ENCODE measurements at places on chromosomes 11 and 22. TPM values are rescaled to one million over a fixed set of nuclear protein-coding genes. Genes with fewer than 3 reads are reported as not detected.

The APOBEC3B gene
- polyA plus RNA-seq = 3.4 TPM

DNA sequence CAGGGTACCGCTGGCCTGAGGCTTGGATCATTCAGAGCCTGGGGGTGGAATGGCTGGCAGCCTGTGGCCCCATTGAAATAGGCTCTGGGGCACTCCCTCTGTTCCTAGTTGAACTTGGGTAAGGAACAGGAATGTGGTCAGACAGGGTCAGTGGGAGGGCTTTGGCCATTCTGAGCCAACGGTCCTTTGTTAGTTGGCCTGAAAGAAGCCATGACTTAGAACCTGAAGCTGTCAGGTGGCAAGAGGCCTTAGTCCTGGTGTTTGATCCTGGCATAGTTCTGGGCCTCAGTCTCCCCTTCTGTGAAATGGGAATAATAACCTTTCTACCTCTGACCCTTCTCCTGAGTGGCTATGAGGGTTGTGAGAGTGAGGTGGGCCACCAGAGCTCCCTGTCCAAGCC is 8.3 kb downstream of the PGAP2 start:
- DNase-seq = no peak

- no peak for DNase-seq
Measured at GRCh38 chr11:112513417-112513816, 252.8 kb upstream of the PLET1 start.

The CYTH4 gene
- 0.12 TPM for polyA plus RNA-seq

The SPDYC gene
- not detected for polyA plus RNA-seq

GRCh38 chr11:60874421-60875365 is 7.4 kb downstream of the ZP1 start:
- DNase-seq = no peak

The APOA5 gene
- not detected for polyA plus RNA-seq

The C11orf16 gene
- polyA plus RNA-seq = not detected

The VSTM5 gene
- 0.13 TPM for polyA plus RNA-seq

The GLYATL1 gene
- 0.33 TPM for polyA plus RNA-seq

GRCh38 chr22:17334059-17334458 is 35.2 kb upstream of the CECR2 start:
- no peak for DNase-seq

The UPK3A gene
- polyA plus RNA-seq = not detected

- no peak for DNase-seq
Measured at GRCh38 chr11:63535734-63536133, 874 bp upstream of the PLAAT4 start.

GRCh38 chr22:33513388-33514338 is 406.6 kb downstream of the LARGE1 start:
- DNase-seq = no peak

The KDM4E gene
- not detected for polyA plus RNA-seq

The OR51L1 gene
- not detected for polyA plus RNA-seq

- DNase-seq = no peak
Measured at GRCh38 chr11:37841016-37841415, 1243.0 kb upstream of the RAG2 start.

- no peak for DNase-seq
Measured at GRCh38 chr22:39718921-39719475, 148.4 kb downstream of the CACNA1I start.

DNA sequence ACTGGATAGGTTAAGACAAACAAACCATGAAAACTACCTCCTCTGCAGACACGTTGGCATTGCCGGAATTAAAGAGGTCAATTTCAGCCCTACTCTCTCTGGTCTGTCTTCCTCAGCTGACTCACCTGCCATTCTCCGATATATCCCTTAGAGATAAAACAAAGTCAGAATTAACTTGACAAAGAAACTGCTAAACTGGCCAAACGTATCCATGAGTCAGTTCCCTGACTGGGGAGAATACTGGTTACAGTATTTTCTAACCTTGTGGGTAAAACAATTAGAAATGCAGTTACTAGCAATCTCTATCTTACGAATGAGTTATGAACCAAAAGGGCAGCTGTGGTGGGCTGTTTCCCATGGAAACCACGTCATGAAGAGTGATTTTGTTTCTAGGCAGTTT is 96.2 kb downstream of the RDX start:
- DNase-seq = no peak

DNA sequence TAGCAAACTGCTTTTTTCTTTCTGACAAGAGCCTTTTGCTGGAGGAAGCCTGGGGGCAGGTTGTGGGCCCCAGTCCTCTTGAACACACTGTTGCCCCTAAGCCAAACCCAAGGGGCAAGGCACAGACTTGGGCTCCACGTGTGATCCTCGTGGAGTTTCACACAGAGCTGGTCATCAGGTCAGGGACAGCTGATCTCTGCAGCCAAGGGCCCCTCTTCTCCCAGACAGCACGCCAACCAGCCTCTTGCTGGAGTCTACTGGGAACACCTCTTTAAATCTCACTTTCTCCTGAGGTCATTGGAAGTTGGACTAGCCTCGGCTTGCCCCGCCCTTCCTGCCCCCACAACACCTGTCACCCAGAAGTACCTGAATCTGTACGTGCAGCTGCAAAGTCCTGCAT is 39.8 kb downstream of the C11orf58 start:
- DNase-seq = no peak

DNA sequence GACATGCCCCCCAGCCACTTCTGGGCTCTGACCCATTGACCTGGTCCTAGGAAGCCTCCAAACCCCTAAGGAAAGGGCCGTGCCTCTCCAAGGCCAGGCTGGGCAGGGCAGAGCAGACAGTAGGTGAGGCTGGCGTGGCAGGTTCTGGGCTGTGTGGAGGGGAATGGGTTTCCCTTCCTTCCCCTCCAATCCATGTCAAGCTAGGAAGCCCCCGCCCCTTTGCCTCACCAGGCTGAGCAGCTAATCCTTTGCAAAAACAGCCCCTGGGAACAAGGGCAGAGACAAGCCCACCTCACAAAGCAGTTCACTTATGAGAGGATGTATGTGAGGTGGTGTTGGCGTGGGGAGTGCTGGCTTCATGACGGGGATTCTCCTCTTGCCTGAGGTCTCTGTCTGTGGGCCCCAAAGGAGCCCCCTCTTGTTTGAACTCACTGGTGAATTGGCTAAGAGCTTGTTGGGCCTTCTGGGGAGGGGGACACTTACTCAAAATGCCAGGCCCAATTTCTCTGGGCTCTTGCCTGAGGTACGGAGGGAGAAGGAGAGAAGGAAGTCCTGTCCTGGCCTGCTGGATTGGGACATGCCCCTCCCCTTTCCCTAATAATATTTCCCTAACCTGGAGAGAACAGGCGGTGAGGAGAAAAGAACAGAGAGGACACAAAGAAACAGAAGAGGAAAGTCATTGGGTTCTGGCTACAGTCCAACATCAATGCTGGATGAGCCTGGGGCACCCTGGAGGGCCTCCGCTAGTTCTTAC is 1.6 kb upstream of the TRIM29 start:
- DNase-seq = no peak

DNA sequence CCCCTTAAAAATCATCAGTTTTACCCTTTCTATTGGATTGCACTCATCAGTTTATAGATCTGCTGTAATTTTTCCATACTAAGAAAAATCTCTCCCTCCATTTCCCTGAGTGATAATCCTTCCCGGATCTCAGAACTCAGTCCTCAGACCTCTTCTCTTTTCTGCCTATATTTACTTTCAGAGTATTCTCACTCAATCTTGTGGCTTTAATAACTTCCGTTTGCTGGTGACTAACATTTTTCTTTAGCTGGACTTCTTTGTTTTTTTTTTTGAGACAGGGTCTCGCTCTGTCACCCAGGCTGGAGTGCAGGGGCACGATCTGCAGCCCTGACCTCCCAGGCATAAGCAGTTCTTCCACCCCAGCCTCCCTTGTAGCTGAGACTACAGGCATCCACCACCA is 10.4 kb downstream of the ATXN10 start:
- DNase-seq = no peak

The NXPE1 gene
- not detected for polyA plus RNA-seq

GRCh38 chr11:68692115-68692514 is 7.8 kb downstream of the GAL start:
- no peak for DNase-seq

The SEPTIN3 gene
- polyA plus RNA-seq = 0.07 TPM

DNA sequence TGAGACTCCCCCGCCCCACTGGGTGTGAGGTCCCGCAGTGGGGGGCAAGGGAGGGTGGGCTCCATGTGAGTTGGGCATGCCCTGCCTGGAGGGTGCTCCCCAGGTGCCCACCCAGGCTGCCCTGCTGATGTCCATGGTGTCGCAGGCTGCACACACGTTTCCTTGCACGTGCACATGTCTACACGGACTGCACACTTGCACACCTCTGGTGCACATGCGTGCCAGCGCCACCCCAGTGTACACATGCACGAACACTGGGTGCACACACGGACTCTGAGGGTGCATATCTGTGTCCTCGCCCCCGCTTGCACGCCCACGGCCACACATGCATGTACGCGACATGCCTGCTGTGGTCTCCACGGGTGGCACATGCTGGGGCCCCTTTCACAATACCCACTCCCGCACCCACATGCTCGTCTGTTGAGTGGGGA is 35.2 kb upstream of the PRODH start:
- DNase-seq = no peak

- no peak for DNase-seq
Measured at GRCh38 chr11:64314146-64314804, 3.1 kb downstream of the TRMT112 start.

The SHISAL1 gene
- 0.18 TPM for polyA plus RNA-seq

DNA sequence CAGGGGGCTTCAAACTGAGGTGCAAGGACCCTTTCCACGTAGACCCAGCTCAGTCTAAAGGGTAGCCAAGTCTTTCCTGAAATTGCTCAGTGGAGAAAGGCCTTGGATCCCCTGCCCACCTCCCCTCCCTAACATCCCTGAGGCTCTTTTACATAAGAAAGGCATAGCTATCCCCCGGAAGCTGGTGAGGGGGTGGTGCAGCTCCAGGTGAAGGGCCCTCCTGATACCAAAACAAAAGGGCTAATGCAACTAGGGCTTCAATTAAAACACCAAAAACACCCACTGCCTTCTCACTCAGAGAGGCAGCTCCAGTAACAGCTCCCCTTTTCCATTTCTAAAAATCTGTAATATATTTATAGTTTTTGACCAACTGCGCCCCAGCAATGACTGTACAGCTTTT is 5.8 kb downstream of the SHANK2 start:
- no peak for DNase-seq

The MYO7A gene
- 1.1 TPM for polyA plus RNA-seq

DNA sequence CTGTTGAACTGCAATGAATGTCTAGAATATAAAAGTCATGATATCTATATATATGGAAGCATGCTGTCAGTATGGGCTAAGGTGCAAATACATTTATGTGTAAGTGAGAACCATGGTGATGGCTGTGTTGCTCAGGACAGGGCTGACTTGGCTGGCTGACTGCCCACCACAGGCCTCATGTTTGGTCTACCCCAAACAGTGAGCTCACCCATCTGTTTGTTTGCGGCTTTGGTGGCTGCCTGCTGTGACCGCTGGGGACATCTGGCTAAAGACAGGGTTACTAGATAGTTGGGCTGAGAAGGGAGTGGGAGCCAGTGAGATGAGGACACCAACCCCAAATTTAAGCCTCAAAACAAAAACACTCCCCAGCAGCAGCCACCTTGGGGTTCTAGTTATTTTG is 6.3 kb downstream of the CD44 start:
- DNase-seq = no peak

- DNase-seq = no peak
Measured at GRCh38 chr22:50274311-50274710, 4.1 kb upstream of the MAPK11 start.

GRCh38 chr11:83057721-83058120 is 14.0 kb downstream of the RAB30 start:
- DNase-seq = no peak

DNA sequence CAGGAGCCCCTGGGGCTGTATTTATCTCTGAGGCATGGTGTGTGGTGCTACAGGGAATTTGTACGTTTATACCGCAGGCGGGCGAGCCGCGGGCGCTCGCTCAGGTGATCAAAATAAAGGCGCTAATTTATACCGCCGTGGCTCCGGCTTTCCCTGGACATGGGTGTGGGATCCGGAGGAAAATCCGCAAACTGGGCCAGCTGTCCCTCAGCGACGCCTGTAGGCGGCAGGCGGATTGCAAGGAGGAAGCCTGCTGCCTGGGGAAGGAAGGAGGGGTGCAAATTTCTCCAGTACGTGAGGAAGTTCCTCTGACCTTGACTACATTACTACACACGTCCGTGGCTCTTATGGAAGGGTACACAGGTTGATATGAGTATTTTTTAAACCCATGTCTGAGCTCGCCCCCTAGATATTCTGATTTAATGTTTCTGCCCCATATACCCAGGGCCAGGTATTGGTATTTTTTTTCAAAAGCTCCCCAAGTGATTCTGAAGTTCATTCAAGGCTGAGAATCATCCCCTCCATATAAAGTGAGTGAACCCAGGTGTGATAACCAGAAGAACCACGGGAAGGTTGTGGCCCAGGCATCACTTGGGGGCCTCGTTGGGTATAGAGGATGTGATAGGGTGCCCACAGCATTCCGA is 2.8 kb downstream of the MYOD1 start:
- no peak for DNase-seq

DNA sequence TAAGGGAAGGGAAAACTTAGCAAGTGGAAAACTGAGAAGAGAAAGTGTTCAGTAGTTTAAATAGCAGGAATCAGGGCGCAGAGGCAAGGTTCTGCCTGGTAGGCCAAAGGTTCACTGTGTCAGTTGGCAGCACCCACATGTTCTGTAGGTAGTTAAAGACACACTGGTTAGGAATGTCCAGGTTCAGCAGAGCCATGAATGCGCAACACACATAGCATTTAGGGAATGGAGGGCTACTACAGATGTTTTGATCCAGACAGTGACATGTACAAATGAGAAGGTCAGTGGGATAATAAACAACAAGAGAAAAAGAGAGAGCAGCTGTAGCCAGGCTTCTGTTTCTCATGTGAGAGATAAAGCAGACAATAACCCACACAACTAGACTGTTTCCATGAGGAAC is 56.2 kb upstream of the ARHGAP42 start:
- no peak for DNase-seq

The NUDT8 gene
- 1.6 TPM for polyA plus RNA-seq
